ENCODE measurements at places on chromosomes 16 and 17. TPM values are rescaled to one million over a fixed set of nuclear protein-coding genes. Genes with fewer than 3 reads are reported as not detected.

Gene CACNG1
- total RNA-seq, result not detected

Gene SEPTIN12
- total RNA-seq, result not detected

Gene ADAD2
- not detected for total RNA-seq

Gene ZNF207
- 72.4 TPM for total RNA-seq

Gene PRSS33
- not detected for total RNA-seq

Gene TERB1
- total RNA-seq, result 0.09 TPM

Gene GTF3C1
- 59.6 TPM for total RNA-seq

Gene MT1M
- 0.74 TPM for total RNA-seq

Gene TPSB2
- not detected for total RNA-seq

Gene ZNF785
- 7.9 TPM for total RNA-seq

Gene SOST
- not detected for total RNA-seq

Gene NPIPB9
- 0.71 TPM for total RNA-seq

Gene GUCY2D
- total RNA-seq, result under 0.01 TPM

Gene CBX8
- 6.7 TPM for total RNA-seq

Gene GGNBP2
- total RNA-seq, result 67.4 TPM

Gene ABCC11
- under 0.01 TPM for total RNA-seq

Gene CNTROB
- total RNA-seq, result 13.4 TPM

Gene COX11
- 79.5 TPM for total RNA-seq

Gene IRX3
- total RNA-seq, result 0.65 TPM

Gene ESRP2
- total RNA-seq, result 0.09 TPM

Gene ATP2A1
- total RNA-seq, result 0.28 TPM

Gene IL34
- total RNA-seq, result 4.1 TPM

Gene CCDC92B
- not detected for total RNA-seq

Gene CCDC78
- total RNA-seq, result 1.7 TPM

Gene SCIMP
- total RNA-seq, result not detected

Gene MYCBPAP
- 1.6 TPM for total RNA-seq

Gene SLC9A5
- 0.85 TPM for total RNA-seq

Gene ABCC12
- total RNA-seq, result not detected

Gene FDXR
- 38.4 TPM for total RNA-seq

Gene P2RX1
- total RNA-seq, result 0.57 TPM

Gene ZP2
- not detected for total RNA-seq

Gene GCGR
- total RNA-seq, result 0.09 TPM

Gene EIF4A3
- 93.2 TPM for total RNA-seq

Gene EME1
- total RNA-seq, result 1.3 TPM

Gene TBC1D3B
- total RNA-seq, result 1.3 TPM

Gene MSLN
- total RNA-seq, result not detected

Gene RUNDC3A
- total RNA-seq, result 0.43 TPM

Gene ARSG
- total RNA-seq, result 2.6 TPM

Gene SCN4A
- total RNA-seq, result under 0.01 TPM

Gene KRTAP4-2
- total RNA-seq, result not detected

Gene KRT34
- 1.3 TPM for total RNA-seq

Gene PDE6G
- total RNA-seq, result 0.65 TPM

Gene ITGA2B
- total RNA-seq, result 0.28 TPM

Gene NHLRC4
- total RNA-seq, result 1.4 TPM

Gene CHD9NB
- 1.1 TPM for total RNA-seq

Gene CX3CL1
- total RNA-seq, result 0.09 TPM

Gene XYLT1
- total RNA-seq, result 11.6 TPM

Gene SMIM22
- not detected for total RNA-seq

Gene APOBR
- total RNA-seq, result not detected

Gene NOD2
- total RNA-seq, result 0.14 TPM

Gene SLC6A2
- total RNA-seq, result not detected

Gene ICAM2
- 3.1 TPM for total RNA-seq

Gene TAF1C
- total RNA-seq, result 9.3 TPM

Gene CWC25
- total RNA-seq, result 7.4 TPM

Gene ADAMTS18
- total RNA-seq, result under 0.01 TPM

Gene ZNF319
- total RNA-seq, result 2.3 TPM

Gene PRSS36
- total RNA-seq, result 0.09 TPM

Gene MYH13
- 0.09 TPM for total RNA-seq

Gene KRTAP1-5
- 0.57 TPM for total RNA-seq

Gene SPATA22
- 1.8 TPM for total RNA-seq

All from smooth muscle cell of bladder (primary cell).